ENCODE measurements at places on chromosomes 1 and 21.

GRCh38 chr1:95534985-95535384 is 301.0 kb downstream of the RWDD3 start:
- DNase-seq, result no peak

- no peak for DNase-seq
Observed at GRCh38 chr1:33330361-33330890, 9.5 kb upstream of the A3GALT2 start.

DNA sequence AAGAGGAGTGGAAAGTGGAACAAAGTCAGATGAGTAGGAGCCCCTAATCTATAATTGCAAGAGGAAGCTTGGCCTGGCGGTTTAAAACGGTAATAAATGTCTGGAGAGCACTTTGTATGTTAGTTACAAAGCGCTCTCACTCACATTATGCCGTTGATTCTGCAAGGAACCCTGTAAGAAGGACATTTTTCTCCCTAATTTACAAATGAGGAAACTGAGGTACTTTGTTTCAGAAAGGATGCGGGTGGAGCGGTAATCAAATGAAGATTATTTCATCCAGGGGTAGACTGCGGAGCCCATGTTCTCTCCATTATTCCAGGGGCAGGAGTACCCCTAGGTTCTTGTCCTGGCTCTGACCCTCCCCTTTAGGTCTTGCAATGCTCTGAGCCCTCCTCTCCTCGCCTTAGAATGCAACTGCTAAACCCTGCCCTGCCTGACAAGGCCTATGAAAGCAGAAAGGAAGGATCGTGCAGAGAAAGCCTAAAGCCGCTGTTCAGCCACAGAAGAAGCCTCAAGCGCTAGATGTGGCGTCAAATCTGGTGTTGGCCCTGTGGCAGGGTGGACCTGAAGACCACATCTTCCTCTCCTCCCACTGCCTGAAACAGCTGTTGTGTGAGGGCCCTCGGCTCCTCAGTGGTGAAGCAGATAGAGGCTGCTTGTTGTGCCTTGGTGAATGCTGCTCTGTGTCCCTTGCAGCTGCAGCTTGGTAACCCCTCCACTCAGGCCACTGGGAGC is 588 bp upstream of the PACC1 start:
- no peak for DNase-seq

GRCh38 chr1:60149251-60149650 is 75.7 kb upstream of the C1orf87 start:
- no peak for DNase-seq

DNA sequence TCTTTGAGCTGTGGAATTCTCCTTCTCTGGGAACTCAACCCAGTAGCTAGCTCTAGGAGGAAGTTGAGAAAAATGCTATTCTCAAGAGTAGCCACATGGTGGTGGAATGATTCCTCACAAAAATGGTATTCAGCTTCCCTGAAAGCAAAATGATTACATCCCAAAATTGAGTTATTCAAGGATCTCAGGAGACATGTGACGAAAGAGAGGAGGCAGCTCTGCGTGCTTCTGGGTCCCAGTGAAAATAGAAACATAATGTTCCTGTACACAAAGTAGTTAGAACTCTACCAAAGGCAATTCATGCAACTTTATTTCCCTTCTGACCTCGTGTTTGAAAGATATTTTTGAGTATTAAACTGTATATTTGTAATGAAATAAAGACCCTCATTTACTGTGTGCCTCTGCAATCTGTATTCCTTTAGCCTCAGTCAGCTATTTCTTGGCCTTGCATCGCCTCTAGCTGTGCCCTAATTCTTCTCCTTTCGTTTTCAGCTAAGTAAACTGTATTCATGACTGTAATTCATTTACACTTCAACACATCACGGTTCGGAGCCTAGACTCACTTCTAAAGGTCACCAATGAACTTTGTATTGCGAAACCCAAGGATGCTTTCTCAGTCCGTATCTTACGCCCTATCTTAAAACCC is 167.3 kb downstream of the FASLG start:
- no peak for DNase-seq

DNA sequence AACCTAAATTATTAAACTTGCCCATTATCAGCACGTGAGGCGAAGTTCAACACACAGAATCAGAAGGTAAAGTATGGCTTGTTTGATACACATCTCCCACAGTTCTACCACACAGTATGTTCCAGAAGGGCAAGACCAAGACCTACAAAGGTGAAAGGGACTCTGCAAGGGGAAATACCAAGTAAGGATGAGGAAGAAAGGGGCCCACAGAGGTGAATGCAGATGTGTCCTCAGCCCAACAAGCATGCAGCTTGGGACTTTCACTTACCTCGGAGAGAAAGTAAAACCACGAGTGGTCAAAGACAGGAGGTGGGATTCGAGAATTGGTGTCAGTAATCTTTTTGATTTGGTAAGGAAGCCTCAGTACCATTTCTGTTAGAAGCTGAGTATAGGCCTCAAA is 85.8 kb downstream of the UBR4 start:
- DNase-seq, result no peak

GRCh38 chr21:28959367-28960099 is 33.1 kb downstream of the LTN1 start:
- no peak for DNase-seq

- no peak for DNase-seq
Observed at GRCh38 chr21:31042080-31042464, 3.8 kb upstream of the KRTAP19-8 start.
